Activated CD8-positive, alpha-beta memory T cell treated with anti-CD3 and anti-CD28 coated beads for 48 hours (primary cell): ENCODE measurements at places on chromosomes 13 and 19.
A peak's percentile ranks its signal among the peaks of the same experiment; 100 is the strongest.

GRCh38 chr13:23696610-23697009, 126.4 kb downstream of the TNFRSF19 start:
- DNase-seq, result no peak

GRCh38 chr19:3234800-3235199, 10.3 kb downstream of the CELF5 start:
- no peak for DNase-seq

GRCh38 chr13:32001154-32001768, 30.3 kb upstream of the FRY start:
- DNase-seq, result no peak

DNA sequence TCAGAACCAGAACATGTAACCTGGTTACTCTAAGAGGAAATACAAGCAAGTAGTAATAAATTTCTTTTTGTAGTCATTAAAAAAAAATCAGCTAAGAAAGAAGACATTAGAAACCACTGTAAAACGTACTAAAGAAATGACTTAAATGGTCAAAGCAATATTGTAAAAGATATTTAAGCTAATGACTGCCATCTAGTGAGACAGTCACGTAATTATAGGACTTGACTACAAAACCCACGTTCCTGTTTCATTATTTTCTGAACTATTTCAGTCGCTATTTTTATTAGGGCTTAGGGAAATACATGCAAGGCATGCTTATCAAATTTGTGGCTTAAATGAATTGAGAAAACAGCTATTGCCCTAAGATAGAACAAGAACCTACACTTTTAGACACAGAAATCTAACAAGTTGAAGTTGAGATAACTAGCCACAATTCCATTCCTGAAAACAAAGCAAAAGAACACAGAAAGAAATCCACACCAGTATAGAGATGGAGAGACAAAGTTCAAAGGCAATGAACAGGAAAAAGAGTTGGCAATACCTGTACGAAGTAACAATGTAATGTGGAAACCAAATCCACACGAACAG, 17.9 kb downstream of the ALG5 start:
- no peak for DNase-seq

GRCh38 chr19:17006579-17006978, 20.0 kb downstream of the CPAMD8 start:
- DNase-seq, result no peak

- no peak for DNase-seq
Observed at GRCh38 chr13:69641773-69642172, 465.9 kb upstream of the ATXN8OS start.

DNA sequence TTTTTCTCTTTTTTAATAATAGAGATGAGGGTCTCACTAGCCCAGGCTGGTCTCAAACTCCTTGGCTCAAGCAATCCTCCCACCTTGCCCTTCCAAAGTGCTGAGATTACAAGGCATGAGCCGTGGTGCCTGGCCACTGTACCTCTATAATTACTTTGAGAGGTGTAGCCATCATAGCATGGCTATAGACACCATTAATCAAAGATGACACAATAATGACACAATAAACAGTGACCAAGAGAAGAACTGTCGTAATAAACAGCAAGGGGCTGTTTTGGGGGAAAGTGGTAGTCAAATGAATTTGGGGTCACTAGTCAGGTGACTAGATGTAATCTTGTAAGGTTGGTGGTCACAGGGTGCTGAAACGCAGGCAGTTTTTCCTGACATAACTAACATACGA, 30.4 kb downstream of the KLF5 start:
- DNase-seq, result no peak

GRCh38 chr19:8459095-8459494, 14.3 kb downstream of the HNRNPM start:
- DNase-seq, result no peak

DNA sequence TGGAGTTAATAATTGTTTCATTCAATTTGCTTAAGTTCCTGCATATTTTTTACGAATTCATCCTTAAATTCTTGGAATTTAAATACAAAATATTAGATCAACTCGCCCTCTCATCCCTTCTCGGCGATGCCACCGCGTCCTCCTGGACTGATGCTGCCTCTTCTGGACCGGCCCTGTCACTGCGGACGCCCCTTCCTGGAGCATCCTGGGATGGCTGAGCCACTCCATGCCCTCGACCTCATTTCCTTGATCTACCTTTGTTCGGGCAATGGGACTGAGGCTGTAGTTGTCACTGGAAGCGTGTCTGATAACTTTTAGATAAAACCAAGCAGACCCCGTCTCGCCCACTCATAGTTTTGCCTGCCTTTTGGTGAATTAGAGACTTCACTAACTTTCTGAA, 283.7 kb downstream of the TEX29 start:
- DNase-seq, result no peak

- DNase-seq, result no peak
Observed at GRCh38 chr13:26442541-26442940, 114.9 kb upstream of the WASF3 start.

DNA sequence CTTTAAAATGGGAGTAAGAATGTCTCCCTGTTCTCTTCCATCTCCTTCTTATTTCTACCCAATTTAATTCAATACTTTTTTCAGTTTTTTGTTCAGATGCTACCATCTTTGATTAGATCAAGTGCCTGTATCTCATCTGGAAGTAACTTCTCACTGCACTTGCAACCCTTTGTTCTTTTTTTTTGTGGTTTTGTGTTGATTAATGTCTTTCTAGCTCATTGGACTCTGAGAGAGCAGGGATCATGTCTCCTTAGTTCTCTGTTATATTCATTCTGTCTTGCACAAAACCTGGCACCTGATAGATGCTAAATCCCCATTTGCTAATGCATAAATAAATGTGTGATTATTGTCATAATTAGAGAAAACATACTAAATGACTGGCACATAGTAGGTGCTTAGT, 834 bp upstream of the ITGBL1 start:
- DNase-seq, result no peak

- DNase-seq, result no peak
Observed at GRCh38 chr13:52850072-52850395, 1.6 kb upstream of the PCDH8 start.

- no peak for DNase-seq
Observed at GRCh38 chr19:18967358-18968146, 26.5 kb upstream of the HOMER3 start.

DNA sequence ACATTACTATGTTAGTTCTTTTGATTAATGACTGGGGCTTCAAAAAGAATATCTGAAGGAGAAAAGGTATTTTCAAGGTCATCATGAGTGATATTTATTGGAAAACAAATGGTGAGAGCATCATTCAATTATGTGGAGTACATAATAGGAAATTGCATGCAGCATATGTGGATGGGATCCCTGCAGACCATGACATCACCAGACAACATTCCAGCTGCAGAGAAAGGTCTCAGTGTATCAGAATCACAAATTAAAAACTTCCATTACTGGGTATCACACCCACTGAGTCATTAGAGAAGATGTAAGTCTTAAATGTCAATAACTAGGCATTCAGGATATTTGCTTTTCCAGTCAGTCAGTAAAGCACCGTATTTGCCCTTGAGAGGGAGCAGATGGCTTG, 574.4 kb upstream of the SLC10A2 start:
- DNase-seq, result no peak

DNA sequence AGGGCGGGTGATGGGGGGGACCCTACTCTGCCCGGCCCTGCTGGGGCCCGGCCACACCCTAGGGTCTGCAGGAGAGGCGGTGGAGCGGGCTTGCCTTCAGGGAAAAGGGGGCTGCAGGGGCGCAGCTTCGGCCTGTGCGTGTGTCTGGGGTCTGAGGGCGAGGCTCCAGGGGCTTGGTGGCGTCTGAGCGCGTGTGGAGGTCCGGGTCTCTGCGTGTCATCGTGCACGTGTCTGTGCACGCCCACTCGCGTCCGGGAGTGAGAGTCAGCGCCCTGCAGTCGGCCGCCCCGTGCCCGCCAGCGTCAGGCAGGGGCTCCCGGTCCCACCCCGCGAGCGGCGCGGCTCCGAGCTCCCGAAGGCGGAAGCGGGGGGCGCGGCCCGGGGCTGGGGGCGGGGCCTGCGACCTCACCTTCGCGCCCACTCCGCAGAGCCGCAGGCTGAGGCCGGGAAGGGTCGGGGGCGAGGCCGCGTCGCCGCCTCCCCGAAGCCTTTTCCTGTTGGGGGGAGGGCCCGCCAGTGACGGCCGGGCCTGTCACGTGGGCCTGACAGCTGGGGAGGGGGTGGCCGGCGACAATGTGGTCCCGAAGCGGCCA, at the start of gene ARHGAP45:
Gene ARHGAP45 (plus strand): TSS at position 420 of the 593 bp plus-strand sequence. CDS start 239 bp downstream, outside the sequence.
- peak; percentile 76 for DNase-seq

- DNase-seq, result no peak
Observed at GRCh38 chr13:41603917-41604316, 146.6 kb downstream of the RGCC start.

GRCh38 chr13:44866411-44866911, 122.8 kb downstream of the NUFIP1 start:
- DNase-seq, result no peak

GRCh38 chr13:55652657-55653056, 1488.1 kb upstream of the PRR20A start:
- DNase-seq, result no peak

- DNase-seq, result no peak
Observed at GRCh38 chr13:105597573-105597972, 937.9 kb downstream of the EFNB2 start.

- DNase-seq, result no peak
Observed at GRCh38 chr19:16444269-16444600, 27.5 kb downstream of the EPS15L1 start.

DNA sequence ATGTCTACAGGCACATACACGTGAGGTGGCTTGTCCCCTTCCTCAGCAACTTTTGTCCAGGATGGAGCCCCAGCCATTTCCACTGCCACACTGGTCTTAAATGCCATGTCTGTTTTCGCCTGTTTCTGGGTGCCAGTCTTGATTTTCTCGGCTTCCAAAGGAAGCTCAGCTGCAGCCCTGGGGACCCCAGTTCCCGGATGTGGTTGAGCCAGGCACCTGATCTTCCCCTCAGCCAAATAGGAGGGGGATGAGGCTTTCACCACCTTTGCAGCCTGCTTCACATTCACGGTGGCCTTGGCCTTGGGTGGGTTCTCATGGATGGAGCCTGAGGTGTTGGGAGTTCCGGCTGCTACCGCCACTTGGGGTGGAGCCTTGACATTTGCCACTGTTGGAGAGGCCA, 8.7 kb downstream of the IQCN start:
- DNase-seq, result no peak

DNA sequence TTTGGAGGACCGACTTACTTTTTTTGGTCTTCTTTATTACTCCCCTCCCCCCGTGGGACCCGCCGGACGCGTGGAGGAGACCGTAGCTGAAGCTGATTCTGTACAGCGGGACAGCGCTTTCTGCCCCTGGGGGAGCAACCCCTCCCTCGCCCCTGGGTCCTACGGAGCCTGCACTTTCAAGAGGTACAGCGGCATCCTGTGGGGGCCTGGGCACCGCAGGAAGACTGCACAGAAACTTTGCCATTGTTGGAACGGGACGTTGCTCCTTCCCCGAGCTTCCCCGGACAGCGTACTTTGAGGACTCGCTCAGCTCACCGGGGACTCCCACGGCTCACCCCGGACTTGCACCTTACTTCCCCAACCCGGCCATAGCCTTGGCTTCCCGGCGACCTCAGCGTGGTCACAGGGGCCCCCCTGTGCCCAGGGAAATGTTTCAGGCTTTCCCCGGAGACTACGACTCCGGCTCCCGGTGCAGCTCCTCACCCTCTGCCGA, 409 bp downstream of the FOSB start:
- no peak for DNase-seq

DNA sequence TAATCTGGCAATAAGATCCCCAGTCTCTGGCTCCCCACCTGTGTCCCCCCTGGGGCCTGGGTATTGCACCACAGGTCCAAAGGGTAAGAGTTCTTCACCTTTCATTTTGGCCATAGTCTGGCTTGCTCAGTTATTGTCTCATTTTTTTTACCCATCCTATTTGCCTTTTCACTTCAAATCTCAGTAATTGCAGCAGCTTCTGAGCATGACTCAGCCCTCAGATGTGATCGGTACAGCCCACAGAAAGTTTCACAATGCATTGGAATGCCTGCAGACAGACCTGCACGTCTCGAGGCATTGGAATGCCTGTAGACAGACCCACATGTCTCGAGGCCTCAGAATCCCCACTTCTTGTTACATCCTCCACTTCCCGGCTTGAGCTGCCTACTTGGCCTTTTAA, 173.6 kb downstream of the NUFIP1 start:
- no peak for DNase-seq

DNA sequence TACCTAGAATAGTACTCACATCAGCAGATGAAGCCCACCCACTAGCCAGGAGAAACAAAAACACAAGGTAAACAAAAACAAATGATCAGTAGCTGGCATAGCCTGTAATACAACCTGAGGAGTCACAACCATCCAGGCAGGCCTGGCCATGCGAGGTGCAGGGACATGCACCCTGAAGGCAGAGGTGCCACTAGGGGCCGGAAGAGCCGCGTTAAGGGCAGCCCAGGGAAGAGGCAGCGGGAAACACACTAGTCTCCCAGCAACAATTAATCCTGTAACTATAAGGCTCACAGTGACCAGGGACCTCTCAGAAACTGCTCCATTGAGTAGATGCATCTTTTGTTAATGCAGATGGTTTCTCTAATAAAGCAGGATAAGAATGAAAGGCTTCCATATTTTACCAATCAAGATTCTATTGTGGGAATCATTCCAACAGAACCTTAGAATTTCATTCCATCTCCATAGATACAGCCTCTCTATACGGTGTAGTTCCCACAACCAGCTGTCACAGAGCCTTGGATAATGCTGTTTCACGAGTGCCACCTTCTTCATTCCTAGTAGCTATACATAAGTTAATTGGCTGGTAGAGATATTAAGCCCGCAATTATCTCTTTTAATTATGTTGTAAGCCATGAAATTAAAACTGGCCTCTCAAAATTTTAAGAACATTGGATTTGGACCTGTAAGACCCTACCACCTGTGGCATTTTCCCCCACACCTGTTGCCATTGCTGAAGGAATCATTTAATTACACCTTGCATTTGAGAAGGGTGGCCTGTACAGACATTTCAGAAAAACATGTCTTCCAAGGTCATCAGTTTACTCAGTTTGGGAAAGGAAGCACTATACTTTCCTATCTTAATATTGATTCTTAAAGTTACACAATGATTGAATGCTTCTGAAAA, 28.7 kb downstream of the ANKRD10 start:
- no peak for DNase-seq

GRCh38 chr19:1455002-1455335, 5.0 kb downstream of the APC2 start:
- no peak for DNase-seq

- DNase-seq, result no peak
Observed at GRCh38 chr13:24233351-24233901, 72.9 kb downstream of the SPATA13 start.

DNA sequence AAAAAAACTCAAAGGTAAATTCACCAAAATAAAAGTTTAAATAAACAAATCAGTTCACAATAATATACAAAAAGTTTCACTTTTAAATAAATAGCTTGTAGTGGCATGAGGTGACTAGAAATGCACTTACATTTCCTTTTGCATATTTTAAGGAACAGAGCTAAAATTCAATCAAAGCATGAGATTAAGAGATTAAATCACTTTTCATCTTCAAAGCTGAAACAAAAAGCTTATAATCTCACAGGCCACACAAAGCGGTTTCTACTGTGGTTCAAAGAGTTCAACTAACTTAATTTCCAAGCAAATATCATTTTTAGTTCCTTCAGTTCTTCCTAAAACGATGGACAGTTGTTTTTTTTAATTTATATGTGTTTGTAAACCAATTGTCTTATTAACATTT, 38.9 kb downstream of the TSC22D1 start:
- no peak for DNase-seq
